Ovary (tissue), 10 donors: ENCODE measurements at places on chromosomes 3 and 15. TPM values are rescaled to one million over a fixed set of nuclear protein-coding genes. Genes with fewer than 3 reads are reported as not detected.
A peak's percentile ranks its signal among the peaks of the same experiment; 100 is the strongest.

The CCR8 gene
- total RNA-seq: not detected

The HRG gene
- total RNA-seq: 0.13 TPM

The EEFSEC gene
- 16.1 TPM for total RNA-seq

DNA sequence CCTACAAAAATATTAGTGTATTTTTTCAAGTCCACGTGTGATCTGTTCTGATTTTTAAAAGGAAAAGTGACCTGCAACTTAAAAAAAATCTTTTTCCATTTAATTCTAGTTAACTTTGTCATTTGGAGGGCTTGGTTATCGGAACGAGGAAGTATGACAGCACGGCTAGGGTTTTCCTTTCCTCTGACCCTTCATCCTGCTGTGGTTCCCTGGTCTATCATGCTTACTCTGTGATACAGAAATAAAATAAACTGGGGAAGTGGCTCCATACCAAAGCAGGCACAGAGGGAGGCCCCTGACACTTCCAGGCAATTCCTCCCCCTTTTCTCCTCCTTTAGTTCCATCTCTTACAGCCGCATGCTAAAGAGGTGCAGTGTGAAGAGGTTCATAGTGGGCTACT lies 491.3 kb downstream of the EDEM1 start:
- H3K27ac ChIP-seq: no peak overlapping the region
- no peaks in the 10 kb centered on the region for H3K36me3 ChIP-seq
- H3K4me1 ChIP-seq: no peaks in the 10 kb centered on the region
- no peak overlapping the region for H3K4me3 ChIP-seq
- DNase-seq: no peak
- no peaks in the 10 kb centered on the region for H3K27me3 ChIP-seq

The CISH gene
- total RNA-seq: 25.3 TPM

- peak within 1 kb of the TSS; percentile 35 for H3K4me3 ChIP-seq
- no peaks in the 10 kb centered on the region for H3K27me3 ChIP-seq
- peak within 1 kb of the TSS; percentile 76 for H3K27ac ChIP-seq
These were observed at the start of gene CCDC80 for GRCh38 chr3:112640930-112641801. CCDC80 (minus strand) TSS chr3:112641143; CDS start chr3:112639905, 1,238 bp downstream.

- H3K27ac ChIP-seq: no peak overlapping the region
- DNase-seq: no peak
- H3K36me3 ChIP-seq: no peaks in the 10 kb centered on the region
- H3K4me1 ChIP-seq: no peaks in the 10 kb centered on the region
These were observed 34.3 kb upstream of the PARP14 start for GRCh38 chr3:122646146-122646988.

GRCh38 chr3:127014536-127015281 lies 31.8 kb downstream of the PLXNA1 start:
- no peaks in the 10 kb centered on the region for H3K27me3 ChIP-seq
- H3K27ac ChIP-seq: no peak overlapping the region

The B3GNT5 gene
- 9.9 TPM for total RNA-seq

DNA sequence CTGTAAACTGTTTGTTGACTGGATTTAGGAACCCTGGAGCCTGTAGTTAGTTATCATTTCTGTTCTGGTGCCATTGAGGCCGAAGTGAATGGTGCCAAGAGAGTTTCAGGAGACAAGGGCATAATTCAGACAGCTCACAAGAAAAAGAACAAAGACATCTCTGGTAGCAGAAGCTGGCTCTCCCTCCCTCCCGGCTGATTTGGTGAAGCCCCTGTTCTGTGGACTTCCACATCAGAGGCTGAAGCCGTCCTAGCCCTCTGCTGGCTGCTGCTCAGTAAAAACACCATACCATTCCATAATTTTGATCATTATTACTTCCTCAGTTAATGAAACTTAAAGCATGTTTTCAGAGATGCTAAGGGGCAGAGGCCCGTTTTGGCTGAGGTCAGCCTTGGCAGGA lies 381.2 kb upstream of the WNT5A start:
- no peak for DNase-seq
- H3K27me3 ChIP-seq: no peaks in the 10 kb centered on the region
- H3K36me3 ChIP-seq: no peaks in the 10 kb centered on the region
- no peaks in the 10 kb centered on the region for H3K4me1 ChIP-seq
- H3K27ac ChIP-seq: no peak overlapping the region
- H3K4me3 ChIP-seq: no peak overlapping the region

- H3K4me1 ChIP-seq: peaks cover 28% of the 10 kb centered on the region
- H3K4me3 ChIP-seq: no peak overlapping the region
- no peak for DNase-seq
- H3K36me3 ChIP-seq: no peaks in the 10 kb centered on the region
- no peak overlapping the region for H3K27ac ChIP-seq
These were observed 12.3 kb downstream of the ALPK3 start for GRCh38 chr15:84829428-84829827.

DNA sequence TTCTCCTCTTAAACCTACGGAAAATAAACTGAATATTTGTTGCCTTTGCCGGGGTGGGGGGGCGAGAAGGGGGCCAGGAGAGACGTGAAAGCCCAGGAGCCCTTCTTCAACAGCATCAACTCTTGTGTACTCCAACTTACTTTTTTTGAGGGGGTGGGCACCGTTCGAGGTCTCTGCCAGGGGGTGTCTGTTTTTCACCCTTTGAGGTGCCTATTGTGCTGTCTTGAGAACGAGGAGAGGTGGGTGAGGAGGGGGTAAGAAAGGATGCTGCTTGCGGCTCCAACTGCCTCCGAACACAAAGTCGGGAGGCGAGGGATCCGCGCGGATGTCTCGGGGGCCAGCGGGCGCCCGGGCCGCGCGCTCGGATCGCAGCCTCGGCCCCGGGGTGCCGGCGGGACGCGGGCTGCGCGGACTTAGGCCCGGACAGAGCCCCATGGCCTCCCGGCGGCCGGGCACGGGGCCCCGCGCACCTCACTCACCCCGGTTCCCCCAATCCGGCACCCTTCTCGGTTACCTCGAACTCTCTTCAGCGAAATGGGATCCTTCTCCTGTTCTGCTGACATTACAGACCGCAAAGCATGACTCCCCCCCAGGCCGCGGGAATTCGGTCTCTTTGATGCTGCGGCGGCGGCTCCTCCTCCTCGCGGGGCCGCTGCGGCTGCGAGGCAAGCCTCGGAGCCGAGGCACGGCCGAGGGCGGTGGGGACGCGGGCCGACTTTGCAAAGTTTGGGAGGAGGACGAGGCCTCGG lies 650 bp downstream of the PYGO1 start:
- H3K4me1 ChIP-seq: peaks cover 5% of the 10 kb centered on the region
- no peaks in the 10 kb centered on the region for H3K27me3 ChIP-seq
- H3K36me3 ChIP-seq: no peaks in the 10 kb centered on the region
- peak; percentile 49 for DNase-seq
- H3K27ac ChIP-seq: peak overlapping the region; percentile 94

The SMAD6 gene
- total RNA-seq: 13.7 TPM
